Activated CD8-positive, alpha-beta T cell treated with anti-CD3 and anti-CD28 coated beads for 36 hours (primary cell): ENCODE measurements at places on chromosomes 13 and 19. TPM values are rescaled to one million over a fixed set of nuclear protein-coding genes. Genes with fewer than 3 reads are reported as not detected.

ARHGAP33 gene
- 27.1 TPM for total RNA-seq

DNA sequence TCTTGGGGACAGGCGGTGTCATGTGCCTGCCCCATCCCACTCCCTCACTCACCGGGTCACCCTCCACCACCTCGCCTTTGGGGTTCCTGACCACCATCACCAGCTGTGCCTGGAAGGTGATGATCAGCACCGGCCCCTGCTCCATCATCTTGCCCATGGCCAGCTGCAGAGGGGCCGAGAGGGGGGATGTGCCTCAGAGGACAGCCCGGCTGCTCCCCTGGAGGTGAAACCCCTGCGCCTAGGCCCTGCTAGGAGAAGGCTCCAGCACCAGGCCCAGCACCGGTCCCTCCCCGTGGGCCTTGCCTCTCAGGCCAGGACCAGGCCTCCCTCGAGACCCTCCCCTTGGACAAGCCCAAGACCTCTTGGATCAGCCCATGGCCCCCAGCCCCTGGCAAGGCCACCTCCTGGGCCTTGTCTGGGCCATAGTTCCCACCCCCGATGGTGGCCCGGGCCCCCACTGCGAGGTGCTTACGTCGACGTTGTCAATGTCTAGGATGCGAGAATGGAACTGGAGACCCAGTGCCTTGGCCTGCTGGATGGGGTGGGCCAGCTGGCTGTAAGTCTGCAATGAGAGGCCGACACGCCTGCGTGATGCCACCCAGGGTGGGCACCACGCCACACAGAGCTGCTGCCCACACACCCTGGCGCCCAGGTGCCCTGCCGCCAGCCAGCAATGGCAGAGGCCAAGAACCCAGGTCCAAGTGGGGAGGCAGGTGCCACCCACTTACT lies 1.8 kb upstream of the CTXN1 start:
- DNase-seq: no peak

GRCh38 chr19:42252365-42253244 lies 2.3 kb downstream of the ERF start:
- DNase-seq: peak; percentile 34

- DNase-seq: no peak
Measured at GRCh38 chr19:47074621-47075020, 26.2 kb upstream of the TMEM160 start.

DNA sequence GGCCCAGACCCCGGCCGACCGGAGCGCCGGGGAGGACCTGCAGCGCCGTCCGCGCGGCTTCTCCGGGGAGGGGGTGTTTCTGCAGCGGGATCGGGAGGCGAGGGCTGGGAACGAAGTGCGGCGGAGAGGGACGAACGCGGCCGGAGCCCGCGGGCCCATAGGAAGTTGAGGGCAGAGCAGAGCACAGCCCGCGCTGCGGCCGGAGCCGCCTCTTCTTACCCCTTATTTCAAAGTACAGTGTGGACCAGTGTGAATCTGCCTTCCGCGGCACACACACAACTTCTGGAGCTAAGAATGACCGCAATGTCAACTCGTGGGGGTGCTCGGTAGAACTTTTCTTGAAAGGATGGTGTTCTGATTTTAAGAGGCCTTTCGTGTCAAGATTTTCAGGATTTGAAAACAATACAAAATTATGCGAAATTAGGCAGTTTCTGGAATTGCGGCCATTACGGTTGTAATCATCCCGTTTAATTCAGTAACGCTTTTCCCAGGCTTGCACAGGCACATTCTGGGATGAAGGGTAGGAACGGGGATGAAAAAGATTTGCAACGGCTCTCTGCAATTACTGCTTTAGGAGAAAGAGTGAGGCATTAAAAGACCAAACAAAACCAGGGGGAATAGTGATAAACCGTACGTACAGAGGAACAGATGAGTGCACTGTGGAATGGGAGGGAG lies 821 bp downstream of the TDRD3 start:
- peak; percentile 62 for DNase-seq

GAPDHS gene
- not detected for total RNA-seq

DNA sequence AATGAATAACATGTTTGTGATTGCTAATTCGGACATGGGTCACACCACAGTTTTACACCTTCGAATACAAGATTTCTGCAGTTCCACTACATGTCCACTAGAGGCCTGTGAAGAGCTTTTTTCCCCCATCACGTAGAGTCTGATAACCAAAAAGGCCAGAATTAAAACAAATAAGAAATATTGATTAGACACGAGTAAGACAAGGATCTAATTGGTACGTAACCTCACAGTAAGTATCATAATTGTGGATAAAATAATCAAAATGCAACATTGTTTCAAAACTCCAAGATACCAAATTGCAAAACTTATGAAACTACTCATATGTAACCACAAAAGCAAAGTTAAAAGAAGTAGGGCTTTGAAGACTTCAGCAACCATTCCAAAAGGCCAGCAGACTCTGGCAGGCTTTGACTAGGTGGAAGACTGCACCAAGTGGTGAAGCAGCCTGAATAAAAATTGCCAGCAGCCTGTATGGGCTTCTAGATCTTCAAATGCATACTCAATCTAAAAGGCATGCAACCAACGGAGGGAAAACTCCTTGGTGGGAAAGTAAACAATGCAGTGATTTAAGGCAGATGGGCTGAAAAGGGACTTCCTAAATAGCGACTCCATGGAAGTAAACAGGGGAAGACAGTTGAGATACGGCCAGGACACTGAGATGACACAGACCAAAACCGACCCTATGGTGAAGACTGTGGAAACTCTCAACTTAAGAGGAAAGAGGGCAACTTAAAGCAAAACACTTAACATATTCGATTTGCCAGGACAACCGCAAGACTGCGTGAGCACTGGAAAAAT lies 56.7 kb downstream of the STARD13 start:
- no peak for DNase-seq

ZNF792 gene
- 5.1 TPM for total RNA-seq

DNA sequence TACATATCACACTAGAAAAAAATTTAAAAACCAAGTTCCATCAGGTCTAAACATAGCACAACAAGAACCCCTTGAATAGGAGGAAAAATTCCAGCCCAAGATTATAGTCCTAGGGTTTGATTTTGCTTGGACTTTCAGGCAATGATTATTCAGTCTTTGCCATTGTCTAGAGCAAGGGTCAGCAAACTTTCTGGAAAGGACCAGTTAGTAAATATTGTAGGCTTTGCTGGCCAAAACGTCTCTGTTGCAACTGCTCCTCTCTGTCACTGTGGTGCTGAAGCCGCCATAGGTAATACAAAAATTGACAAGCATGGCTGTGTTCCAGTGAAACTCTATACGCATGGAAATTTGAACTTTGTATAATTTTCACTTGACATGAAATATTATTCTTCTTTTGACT lies 95.5 kb upstream of the UBAC2 start:
- no peak for DNase-seq

DNA sequence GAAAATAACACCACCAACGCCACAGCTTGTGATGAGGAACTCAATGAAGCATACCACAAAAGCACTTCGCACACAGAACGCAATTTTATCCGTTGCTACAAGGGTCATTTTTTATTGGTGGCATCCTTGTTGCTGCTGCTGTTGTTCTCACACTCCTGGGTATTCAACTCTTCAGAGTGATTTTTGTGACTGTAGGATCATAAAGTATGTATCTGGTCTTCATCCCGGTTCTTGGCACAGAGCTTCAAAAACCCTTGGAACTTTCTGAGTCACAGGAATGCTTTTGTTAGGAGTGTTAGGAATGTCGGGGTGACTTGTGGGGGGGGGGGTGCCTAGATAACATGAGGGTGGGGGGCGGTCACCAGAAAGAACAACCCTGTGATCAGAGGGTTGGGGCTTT lies 108.4 kb downstream of the ZNF557 start:
- DNase-seq: no peak

- no peak for DNase-seq
Measured at GRCh38 chr13:24911133-24911908, 147.4 kb downstream of the RNF17 start.

- no peak for DNase-seq
Measured at GRCh38 chr19:23887642-23888041, 27.0 kb upstream of the ZNF726 start.

SIAH3 gene
- 0.07 TPM for total RNA-seq

- peak; percentile 85 for DNase-seq
Measured at GRCh38 chr19:17873786-17874757, 2.3 kb downstream of the SLC5A5 start.

DNA sequence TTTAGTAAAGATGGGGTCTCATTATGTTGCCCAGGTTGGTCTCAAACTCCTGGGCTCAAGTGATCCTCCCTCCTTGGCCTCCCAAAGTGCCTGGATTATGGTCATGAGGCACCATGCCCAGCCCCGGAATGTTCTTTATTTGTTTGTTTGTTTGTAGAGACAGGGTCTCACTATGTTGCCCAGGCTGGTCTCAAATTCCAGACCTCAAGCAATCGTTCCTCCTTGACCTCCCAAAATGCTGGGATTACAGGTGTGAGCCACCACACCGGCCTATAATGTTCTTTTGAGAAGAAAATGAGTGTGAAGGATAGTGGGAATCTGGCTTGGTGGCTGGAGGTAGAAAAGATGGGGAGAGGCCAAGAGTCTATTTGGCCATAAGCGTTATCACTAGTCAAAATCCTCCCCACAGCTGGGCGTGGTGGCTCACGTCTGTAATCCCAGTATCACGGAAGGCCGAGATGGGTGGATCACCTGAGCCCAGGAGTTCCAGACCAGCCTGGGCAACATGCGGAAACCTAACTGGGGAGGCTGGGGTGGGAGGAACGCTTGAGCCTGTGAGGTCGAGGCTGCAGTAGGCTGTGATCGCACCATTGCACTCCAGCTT lies 5.2 kb upstream of the BBC3 start:
- DNase-seq: no peak

DNA sequence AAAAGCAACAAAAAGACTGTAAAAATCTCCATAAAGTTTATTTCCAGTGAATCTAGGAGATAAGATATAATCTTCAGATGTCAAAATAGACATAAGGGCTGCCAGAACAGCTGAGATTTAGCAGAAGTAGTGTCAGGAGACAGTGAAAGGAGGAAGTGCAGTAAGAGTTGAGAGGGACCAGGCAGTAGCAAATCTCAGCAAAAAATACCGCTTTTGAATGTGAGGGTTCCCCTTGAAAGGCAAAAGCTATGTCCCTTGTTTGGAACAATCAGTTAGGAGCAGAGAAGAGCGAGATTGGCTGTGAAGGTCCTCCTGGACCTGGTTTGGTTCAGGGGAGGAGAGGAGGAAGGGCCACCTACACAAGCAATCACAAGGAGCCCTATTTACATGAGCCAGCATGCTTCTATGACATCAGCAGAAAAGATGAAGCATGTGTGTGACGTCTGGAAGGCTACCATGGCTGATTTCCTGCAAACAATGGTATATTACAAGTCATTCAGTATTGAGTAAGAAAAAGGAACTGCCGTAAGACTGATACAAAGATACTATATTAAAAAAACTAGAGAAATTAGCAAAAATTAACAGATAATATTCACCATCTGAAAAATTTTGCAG lies 98.9 kb upstream of the SIAH3 start:
- DNase-seq: no peak

DNA sequence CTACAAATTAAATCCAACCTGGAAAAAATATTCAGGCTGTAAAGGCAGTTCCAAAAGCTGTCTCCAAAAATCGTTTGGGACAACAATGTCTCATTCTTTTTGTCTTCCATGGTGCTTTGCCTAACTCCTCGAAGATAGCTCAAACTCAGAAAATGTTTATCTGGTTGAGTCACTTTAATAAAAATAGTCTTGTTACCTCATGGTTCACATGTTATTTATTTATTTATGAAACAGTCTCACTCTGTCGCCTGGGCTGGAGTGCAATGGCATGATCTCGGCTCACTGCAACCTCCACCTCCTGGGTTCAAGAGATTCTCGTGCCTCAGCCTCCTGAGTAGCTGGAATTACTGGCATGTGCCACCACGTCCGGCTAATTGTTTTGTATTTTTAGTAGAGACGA lies 4.9 kb upstream of the BRD4 start:
- no peak for DNase-seq

DNA sequence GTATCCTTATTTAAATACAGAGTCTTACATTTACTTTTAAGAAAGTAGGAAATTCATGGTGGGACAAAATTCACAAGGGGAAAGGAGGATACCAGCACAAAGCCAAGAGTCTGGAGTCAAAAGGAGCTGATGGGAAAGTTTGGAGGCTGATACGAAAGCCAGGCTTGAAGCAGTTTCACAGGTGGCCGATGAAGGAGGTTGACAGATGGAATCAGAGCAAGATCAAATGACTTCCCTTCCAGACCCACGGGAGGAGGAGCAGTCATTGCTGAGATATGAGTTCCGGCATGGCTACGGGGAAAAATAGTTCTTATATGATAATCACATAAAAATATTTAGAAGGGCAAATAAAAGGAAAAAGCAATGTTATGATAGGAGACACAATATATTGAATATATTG lies 65.0 kb downstream of the DGKH start:
- DNase-seq: no peak

- no peak for DNase-seq
Measured at GRCh38 chr19:19083413-19084178, 19.8 kb downstream of the SLC25A42 start.

DNA sequence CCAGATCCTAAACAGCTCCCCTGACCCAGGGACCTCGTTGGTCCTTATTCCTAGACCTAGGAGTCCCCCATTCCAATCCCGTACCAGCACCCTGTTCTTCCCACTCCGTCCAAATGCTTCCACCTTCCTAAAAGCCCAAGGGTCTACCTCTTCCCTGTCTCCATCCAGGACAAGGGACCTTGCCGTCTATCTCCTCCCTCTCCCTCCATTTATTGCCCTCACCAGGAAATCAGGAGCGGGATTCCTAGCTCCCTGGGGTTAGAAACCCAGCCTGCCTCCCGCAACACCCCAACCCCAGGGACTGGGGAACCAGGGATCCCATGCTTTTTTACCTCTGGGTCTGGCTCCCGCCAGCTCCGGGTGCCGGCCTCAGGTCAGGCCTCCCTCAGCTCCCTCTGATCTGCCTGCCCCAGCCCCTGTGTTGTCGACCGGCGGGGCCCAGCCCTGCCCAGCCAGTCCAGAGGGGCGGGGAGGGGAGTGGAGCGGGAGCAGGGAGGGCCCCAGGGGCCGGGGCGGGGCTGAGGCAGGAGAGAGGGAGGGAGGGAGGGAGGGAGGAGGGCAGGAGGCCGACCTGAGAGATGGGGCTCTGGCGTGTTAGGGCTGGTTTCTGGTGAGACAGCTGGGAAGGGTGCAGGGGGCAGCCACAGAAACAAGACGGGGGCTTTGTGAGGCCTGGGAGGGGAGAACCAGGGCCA lies at the start of gene B3GNT8:
TSS of gene B3GNT8 (minus strand) at position 423 of the 695 bp plus-strand sequence. CDS start 596 bp downstream, outside the sequence.
- peak; percentile 73 for DNase-seq

CGB5 gene
- not detected for total RNA-seq
